Stimulated activated CD8-positive, alpha-beta memory T cell treated with anti-CD3 and anti-CD28 coated beads, Interleukin-2, amount 100 ng/mL, for 48 hours (primary cell): ENCODE measurements at places on chromosomes 5 and 9.

GRCh38 chr5:6473284-6473683 lies 24.6 kb downstream of the UBE2QL1 start:
- no peak for DNase-seq

- DNase-seq: no peak
These were observed 16.0 kb downstream of the ANKRD33B start for GRCh38 chr5:10579536-10580521.

GRCh38 chr9:16921855-16922254 lies 51.4 kb upstream of the BNC2 start:
- DNase-seq: no peak

- no peak for DNase-seq
These were observed 469.5 kb upstream of the PIK3R1 start for GRCh38 chr5:67746103-67746502.

DNA sequence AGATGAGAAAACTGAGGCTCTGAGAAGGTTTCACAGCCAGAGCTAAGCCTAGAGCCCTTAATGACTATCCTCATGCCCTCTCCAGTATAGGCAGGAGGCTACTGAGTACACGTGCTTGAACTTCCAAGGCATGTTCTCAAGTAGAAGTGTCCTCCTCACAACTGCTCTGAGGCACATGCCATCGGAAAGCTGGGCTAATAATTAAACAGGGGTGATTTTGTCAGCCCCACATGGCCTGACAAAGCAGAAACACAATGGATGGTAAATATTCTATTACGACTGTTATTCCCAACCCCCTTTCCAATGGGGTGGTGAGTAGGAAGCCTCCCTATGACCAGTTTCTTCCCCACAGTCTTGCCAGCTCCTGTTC lies 34.3 kb downstream of the KCNIP1 start:
- no peak for DNase-seq

DNA sequence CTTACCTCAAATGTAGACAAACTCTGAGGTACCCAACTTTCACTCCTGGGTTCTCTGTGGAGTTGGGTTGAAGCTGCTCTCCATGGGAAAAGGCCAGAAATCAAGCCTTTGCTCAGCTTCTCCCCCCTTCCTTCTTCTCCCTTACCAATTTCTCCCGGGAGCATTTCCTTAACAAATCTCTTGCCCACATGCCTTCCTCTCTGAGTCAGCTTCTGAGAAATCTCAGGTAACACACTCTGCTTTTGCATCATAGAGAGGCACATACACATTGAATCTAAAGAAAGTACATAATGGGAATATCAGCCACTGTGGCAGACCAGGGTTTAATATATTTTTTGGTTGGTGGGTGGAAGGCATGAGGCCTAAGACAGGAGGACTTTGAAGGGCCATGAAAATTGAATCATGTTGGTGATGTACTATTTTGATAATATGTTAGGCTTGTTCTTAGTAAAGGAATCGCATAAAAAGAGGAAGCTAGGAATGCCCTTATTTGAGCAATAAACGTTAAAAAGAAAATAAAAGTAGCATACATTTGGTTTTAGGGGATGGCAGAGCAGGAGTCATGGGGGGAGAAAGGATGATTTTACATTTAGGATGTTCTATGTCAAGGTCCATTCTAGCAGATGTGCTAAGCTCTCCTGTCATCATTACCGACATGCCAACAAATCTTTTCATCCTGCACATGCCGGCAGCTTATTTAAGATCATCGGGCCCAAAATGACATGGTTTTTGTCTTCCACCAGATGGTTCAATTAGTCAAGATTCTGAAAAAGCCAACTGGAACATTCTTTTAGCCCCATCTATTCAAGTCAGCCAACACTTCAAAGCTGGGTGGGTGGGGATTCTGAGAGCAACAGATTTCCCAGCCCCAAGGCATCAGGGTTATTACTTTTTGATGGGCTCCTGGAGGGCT lies 199.5 kb upstream of the CLINT1 start:
- DNase-seq: no peak

DNA sequence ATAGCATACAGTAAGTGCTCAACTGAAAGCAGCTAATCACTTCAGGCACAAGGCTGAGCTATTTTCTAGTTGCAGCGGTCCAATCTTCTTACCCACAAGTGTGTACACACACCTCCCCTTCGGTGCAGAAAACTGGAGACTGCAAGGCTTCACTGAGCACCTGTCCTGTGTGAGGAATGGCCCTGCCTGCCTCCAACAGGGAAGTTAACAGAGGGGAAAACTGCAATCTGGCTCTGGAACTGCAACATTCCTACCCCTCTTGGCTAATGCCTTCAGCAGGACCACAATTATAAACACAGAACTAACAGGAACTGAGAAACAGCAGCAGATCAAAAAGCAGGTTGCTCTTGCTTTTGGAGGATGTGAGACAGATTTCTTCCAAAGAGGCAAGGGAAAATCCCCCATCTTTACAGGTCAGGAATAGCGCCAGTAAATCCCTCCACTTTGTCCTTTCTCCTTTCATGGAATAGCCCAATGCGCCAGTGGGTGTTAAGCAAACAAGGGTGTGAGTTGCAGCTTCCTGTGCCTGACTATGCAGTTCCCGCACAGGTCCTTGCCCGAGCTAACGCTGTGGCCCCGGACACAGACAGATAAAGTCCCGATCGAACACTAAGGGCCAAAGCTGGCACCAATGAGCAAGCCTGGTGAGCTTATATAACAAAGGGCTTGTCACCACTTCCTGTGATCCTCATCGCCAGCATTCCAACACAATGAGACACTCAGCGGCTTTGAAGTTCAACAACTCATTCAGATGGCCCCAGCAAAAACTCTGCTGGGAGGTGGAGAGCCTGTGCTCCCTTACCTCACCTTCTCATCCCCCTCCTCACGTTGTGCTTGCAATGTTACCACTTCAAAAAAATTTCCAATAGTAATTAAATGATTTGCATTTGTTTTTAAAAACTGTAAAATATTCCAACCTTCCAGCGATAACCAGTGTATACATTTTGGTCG lies 21.5 kb downstream of the SHB start:
- DNase-seq: no peak

GRCh38 chr5:158120760-158121159 lies 261.8 kb upstream of the CLINT1 start:
- DNase-seq: no peak

DNA sequence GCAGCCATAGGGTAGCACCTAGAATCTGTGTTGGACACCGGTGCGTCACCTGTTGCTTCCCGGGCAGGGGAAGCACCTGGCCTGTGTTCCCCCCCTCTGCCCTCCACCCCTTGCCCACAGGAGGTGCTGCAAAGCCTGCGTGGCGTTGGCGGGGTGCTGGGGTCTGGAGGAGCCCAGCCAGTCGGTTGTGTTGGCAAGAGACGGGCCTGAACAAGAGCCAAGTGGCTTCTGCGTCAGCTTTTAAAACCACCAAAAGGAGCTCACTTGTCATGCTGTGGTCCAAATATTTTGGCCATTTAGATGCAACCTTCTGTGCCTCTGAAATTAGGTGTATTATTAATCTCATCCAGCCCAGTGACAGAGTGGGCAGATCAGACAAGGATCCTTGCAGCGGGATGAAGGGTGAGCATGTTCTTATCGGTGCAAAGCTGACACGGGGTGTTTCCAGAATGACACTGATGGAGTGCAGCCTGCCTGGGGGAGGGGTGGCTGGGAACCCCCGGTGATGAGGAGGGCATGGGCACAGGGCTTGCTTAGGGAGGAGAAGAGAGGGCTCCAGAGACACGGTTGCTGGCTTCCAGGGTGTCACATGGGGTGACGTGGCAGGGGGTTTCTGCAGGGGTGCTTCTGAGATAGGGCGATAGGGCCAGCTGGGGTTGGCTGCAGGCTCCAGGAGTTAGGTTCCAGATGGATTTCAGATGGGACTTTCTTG lies 9.7 kb upstream of the RXRA start:
- no peak for DNase-seq

DNA sequence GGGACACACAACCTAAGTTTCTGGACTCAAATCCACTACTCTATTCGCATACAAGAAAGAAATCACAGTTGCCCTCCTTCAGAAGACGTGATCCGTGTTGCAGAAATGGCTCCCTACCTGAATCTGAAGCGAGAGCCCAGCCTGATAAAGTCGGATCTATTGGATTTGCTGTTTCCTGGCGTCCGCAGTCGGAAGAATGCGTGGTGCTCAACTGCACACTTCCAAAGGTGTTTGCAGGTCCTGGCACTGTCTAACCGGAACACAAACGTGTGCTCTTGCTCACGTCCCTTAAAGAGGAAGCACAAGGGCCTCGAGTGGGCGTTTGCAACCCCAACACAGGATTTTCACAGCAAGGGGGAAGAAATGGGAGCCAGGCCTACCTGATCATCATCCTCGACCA lies 65.5 kb downstream of the EPB41L4B start:
- no peak for DNase-seq

- peak; percentile 47 for DNase-seq
These were observed at the start of gene SUSD3 for GRCh38 chr9:93058355-93059010. Gene SUSD3, plus strand, starts transcription at chr9:93058701. Its CDS starts 42 bp downstream, at chr9:93058743.

GRCh38 chr9:34048727-34049629 lies at the start of gene UBAP2:
Gene UBAP2, minus strand, starts transcription at chr9:34048887. Its CDS starts 31,739 bp downstream, at chr9:34017148.
- DNase-seq: peak; percentile 96

DNA sequence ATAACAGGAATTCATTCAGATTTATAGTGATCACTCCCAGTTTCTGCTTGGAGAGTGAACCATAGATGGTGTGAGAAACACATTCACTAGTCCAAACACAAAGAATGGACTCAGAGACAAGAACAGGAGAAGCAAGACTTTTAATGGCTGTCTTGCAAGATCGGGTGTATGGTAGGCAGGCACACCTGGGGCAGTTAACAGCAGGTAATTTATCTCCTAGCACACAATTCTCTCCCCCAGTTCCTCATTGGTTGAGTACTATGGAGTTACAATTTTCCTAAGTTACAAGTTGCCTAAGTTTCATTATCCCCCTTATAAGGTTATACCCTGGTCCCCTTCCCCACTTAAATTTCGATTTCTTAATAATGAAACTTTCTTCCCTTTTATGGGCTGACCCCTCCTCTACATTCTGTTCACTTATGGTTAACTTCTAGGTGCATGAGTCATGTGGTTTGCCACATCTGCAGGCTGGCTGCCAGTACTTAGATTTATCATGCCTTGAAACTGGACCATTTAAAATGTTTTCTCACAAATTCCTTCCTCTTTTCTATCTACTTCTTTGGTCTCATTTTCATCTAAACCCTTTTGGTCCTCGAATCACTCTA lies 623.3 kb downstream of the HINT1 start:
- no peak for DNase-seq

DNA sequence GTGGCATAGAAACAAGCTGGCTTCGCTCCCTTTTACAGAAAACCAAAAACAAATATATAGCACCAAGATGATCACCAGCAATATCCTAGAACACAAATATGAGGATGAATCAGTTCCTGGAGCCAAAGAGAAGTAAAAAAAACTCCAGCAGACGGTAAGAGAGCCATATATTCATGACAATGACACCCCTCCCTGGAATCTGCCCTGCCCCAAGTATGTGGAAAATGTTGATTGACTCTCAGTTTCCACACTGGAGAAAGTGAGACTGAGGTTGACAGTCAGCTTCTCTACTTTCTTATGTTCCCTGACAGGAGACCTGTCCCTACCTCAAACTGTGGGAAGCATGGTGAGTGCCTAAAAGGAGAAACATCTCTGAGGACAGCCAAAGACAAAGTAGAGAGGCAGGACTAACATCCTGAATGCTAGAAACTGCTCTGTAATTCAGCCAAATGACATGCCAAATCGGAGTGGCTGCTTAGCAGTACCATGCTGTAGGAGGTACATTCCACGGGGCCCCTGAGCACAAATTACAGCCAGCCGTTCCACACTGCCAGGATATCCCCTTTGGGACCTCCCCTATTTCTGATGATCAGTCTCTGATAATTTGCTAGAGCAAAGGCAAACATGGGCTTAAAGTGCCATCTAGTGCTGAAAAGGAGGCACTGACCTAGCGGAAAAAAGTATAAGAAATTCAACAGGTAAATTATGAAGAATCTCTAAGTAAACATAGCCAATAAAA lies 424.0 kb upstream of the RGMB start:
- no peak for DNase-seq

DNA sequence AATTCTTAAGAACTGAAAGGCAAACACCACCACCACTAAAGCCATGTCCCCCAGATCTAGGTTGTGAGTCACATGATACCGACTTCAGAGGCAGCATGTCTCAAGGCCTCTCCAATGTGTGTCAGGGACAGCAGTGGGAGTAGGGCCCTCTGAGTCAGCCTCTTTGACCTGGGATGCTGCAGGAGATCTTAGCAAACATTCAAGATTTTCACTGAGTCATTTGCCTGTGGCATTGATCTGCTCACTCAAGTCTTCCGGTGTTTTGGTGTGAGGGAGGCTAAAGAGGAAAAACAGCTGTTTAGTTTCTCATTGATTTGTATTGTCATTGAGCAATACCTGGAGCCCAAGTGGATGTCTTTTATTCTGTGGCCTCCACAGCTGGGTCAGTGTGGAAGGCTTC lies 36.1 kb downstream of the TMC1 start:
- peak; percentile 16 for DNase-seq

DNA sequence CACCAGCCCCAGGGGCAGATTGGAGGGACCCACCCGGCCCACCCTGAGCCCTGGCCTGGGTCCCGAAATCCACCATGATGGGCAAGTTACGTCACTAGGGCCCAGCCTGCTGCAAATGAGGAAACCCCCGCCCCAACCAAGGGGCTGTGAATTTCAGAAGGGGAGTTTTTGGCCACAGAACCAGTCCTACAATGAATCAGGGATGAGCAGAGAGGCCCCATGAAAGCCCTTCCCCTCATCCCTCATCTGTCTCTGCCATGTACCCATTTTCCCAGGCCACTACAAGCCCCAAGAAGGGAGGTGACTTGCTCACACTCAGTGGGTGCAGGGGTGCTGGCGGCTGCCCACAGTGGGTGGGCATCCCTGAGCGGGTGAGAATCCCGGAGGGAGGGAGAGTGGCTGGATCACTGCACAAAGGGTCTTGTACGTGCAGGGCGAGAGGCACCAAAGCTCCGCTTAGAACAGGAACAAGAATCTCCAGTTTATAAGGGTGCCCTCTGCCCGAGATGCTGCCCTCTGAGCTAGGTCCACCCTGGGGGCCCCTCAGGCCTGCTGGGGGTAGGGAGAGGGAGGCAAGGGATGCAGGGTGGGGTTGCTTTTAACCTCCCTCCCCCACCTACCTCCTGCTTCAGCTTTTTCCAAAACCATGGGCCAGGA lies 10.4 kb upstream of the TCF7 start:
- no peak for DNase-seq

DNA sequence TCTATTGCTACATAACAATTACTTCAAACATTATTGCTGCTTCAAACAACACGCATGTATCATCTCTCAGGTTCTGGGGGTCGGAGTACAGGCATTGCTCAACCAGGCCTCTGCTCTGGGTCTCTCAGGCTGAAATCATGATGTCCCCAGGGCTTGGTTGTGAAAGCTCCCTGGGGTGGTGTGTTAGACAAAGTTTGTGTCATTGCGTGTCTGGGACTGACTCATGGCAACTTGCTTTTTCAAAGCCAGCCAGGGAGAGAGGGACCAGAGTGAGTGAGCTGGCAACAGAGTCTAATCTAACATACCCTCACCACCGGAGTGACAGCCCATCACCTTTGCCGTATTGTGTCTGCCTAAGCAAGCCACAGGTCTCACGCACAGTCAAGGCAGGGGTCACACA lies 259.2 kb upstream of the NFIL3 start:
- DNase-seq: no peak

DNA sequence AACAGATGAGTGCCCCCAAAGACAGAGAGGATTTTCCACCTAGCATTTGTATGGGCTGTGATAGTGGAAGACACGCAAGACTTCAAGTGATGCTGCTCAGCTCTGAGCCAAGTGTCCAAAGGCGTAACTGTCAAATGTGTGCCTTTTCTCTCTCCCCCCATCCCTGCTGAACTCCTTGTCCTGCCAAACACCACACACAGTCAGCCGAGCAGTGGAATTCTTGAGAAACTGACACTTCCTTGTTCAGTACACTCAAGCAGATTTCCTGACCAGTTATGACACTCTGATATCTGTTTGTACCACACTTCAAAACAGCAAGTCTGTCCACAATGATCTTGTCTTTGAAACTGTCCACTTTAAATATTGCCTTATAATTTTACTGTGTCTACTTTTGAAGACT lies 166.4 kb downstream of the PIK3R1 start:
- DNase-seq: no peak
